ENCODE measurements at places on chromosomes 5 and 9.
A peak's percentile ranks its signal among the peaks of the same experiment; 100 is the strongest.

- DNase-seq, result no peak
Observed at GRCh38 chr5:160620401-160620800, 198.7 kb downstream of the PTTG1 start.

DNA sequence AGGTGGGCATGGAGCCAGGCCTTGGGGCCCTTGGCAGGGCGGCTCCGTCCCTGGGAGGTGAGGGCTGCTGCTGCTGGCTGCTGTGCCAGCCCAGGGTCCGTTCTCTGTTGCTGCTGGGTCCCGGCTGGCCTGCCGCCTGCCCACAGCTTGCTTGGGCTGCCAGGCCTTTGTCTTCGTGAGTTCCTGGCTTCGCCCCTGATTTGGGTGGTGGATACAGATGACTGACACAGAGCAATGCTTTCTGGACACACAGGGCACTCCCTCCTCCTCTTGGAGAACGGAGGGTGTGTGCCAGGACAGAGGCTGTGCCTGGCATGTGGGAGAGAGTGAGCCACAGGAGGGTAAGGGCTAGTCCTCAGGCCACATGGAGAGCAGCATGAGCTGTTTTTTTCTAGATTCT is 166.1 kb downstream of the MACROH2A1 start:
- peak; percentile 21 for DNase-seq

- DNase-seq, result peak; percentile 91
Observed at GRCh38 chr5:59548807-59549357, 344.6 kb downstream of the PDE4D start.

DNA sequence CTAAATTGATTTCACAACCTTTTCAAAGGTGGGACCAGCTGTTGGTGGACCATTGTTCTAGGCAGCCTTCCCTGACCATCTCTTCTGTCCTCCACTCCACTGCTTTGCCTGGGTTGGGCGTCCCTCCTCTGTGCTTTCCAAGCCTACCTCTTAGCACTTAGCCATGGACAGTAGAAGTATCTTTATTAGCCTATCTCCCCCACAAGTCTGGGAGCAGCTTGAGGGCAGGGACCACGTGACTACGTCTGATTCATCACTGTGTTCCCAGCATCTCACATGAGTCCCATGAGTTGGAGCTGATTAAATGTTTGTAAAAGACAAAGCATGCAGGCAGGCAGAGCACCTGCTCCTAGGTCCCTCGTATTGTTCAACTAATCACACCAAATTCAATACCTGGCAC is 20.9 kb downstream of the MORN5 start:
- DNase-seq, result no peak

DNA sequence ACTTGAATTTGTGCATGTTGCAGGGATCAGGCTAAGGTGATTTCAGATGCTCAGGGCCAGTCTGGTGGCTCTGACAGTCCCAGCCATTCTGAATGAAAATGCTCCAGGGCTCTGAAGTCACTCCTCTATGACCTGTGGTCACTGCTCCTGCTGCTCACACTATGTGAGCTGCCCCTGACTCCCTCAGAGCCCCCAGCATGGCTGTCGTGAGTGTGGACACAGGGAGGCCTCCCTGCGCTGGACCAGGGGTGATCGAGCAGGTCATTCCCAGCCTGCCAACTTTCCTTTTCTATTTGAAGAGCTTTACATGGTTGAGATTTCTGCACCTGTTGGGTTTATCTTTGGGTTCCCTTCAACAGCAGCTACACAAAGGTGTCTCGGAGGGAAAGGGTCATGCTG is 74.5 kb downstream of the WNK2 start:
- no peak for DNase-seq

DNA sequence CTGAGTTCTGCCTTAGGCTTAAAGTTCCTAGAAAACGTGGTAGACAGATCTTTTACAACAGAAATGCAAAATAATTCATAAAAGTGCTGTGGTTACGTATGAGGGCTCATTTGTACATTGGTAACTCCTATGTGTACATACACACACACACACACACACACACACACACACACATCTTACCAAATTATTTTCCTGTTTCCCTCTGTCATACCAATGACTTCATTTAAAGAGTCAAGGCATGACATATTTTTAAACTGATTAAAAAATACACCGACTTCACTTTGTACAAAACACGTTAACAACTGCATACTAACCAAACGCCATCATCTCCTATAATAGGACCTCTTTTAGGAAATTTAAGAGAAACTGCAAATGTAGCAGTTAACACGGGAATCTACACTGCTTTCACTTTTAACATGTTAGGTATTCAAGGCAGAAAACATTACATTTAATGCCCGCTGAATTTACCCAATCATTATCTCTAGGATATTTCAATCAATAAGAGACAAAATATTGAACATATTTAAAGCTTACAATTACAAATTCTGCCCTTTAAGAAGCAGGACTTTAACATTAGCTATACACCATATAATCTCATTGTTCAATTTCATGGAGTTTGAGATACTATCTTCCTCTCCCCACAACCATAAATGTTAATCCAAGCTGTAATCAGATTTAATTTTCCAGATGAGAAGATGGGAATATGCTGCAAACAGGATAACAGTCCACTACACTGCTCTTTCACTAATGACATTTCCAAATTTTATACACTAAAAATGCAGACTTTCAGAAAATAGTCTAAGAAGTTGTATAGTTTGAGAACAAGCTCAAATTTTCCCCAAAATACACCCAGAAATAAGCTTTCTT is 133.1 kb downstream of the DENND1A start:
- no peak for DNase-seq

GRCh38 chr9:31759703-31760102 is 624.7 kb upstream of the ACO1 start:
- no peak for DNase-seq
